ENCODE measurements at places on chromosomes 6 and 20.

GRCh38 chr20:59376109-59376841 lies 75.9 kb downstream of the EDN3 start:
- no peak for DNase-seq

DNA sequence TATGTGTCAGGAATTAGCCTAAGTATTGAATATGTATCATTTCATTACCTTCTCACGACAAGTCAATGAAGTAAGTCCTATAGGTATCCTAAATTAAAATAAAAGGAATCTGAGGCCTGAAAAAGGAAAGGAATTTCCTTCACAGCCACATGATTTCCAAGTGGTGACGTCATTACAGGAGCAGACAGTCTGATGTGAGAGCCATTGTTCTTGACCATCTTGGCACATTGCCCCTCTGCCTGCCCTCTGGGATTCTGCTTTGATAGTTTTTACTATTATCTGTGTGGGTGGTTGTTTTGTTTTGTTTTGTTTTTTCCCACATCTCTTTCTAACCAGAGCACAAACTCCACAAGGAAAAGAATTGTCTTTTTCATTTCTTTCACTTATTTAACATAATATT lies 219.8 kb upstream of the UFL1 start:
- DNase-seq = no peak

- no peak for DNase-seq
These were observed 44.3 kb upstream of the SNX9 start for GRCh38 chr6:157778719-157779118.

DNA sequence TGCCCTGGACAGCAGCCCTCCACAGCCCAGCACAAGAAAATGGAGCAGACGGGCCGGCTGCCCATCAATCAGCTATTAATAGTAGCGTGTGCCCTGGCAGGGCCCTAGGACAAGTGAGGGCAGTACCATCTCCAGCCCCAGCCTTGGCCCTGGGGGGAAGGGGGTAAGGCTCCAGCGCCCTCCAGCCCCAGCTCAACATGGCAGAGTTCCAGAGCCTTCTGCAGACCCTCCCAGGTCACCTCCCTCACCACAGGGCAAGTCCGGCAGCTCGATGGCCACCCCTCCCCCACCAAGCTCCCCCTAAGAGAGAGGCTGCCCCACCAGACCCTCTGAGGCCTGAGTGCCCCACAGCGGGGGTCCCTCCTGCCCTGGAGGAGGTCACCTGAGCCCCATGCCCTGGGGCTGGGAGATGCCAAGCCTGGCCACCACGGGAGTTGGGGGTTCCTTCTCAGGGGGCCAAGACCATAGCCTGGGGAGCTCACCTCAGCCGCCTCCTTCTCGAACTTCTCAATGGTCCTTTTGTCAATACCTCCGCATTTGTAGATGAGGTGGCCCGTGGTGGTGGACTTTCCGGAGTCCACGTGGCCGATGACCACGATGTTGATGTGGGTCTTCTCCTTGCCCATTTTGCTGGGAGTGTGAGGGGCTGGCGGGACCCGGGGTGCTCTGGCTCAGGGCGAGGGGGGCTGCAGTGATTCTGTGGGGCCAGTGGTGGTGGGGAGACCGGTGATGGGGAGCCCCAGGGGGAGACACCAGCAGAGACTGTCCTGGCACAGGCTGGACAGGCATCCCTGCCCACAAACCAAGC lies 1.5 kb downstream of the EEF1A2 start:
- no peak for DNase-seq

GRCh38 chr6:138862456-138862855 lies 66.6 kb downstream of the ECT2L start:
- no peak for DNase-seq
